Astrocyte of the cerebellum (primary cell): ENCODE measurements at places on chromosomes 7 and 10.

DNA sequence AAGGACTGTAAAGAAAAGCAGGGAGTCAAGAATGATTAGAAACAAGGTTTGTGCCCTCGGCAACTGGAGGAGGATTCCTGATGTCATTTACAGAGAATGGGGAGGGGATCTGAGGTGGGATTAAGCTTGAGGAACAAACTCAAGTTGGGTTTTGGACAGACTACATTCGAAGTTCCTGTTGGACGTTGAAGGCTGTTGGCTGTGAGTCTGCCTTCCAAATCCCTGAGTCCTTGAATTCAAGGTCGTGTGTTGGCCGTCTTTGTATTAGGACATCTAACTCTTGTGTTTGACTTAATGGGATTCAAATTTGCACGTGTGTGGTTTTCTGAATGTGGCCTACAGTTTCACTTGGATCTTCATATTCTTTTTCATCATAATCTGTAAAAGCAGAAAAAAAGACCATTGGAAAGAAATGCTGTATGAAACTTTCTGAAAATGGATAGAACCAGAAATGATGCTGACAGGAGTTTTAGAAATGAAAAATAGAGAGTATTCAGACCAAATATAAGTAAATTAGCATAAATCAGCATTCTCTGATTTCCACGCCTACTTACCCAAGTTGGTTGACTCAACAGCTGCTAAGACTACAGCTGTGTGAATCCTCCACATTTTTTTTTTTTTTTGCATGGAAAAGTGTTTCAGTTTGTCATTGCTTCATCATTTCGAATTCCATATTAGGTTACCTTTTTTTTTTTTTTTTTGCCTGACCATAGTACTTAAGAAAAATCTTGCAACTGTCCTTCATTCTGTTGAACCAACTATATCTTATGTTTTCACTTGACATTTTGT, 94.8 kb downstream of the KIAA1217 start:
- DNase-seq: no peak

- DNase-seq: no peak
Observed at GRCh38 chr7:113093561-113093960, 6.9 kb upstream of the GPR85 start.

GRCh38 chr7:117659531-117660011, 179.7 kb downstream of the CFTR start:
- no peak for DNase-seq

GRCh38 chr7:31775556-31775955, 88.5 kb downstream of the PPP1R17 start:
- no peak for DNase-seq

DNA sequence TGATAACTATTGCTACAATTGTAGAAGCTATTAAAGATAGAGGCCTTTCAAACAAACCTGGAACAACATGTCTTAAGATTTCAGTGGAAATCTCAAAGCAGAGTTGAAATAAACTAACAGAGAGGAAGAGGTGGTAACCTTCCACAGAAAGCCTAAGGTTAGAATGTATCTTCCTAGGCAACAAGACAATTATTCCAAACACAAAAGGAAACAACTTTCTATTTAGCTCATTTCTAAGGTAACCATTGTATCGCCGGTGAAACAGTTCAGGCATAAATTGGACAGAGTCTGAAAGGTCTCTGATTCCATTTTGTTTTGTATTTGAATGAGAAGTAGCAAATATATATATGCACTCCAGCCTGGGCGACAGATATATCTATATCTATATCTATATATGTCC, 30.7 kb upstream of the HYCC1 start:
- no peak for DNase-seq

GRCh38 chr7:111104710-111105109, 13.8 kb downstream of the LRRN3 start:
- no peak for DNase-seq

DNA sequence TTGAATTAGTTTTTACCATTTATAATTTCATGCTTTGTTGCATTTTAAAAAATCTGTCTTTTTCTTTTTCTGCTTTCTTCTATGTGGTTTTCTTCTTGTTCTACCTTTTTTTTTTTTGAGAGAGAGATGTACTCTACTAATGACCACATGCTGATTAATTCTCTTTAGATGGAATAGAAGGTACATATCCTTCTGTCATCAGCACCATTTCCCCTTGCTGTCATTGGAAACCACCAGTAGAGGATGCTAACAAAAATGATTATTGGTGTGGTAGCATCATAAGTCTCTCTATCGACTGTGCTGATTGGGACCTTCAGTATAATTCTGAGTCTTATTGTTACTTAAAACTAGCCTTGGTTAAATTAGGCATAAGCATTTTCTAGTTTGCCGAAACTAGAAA, 3.6 kb downstream of the ZEB1 start:
- no peak for DNase-seq

DNA sequence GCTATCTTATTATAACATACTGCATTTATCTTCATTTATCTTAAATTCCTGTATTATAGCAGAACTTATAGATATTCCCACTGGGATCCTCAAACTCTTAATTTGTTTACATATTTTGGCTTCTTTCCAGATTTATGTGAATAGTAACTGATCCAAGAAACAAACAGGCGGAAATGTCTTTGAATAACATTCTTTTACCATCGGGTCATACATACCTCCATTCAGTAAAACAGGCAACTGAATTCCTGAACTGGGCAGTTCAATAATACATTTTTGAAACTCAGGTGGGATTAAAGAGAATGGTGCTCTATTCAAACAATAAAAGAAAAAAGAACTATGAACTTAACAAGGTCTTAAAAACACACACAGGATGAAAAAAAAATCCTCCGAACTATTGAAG, 337.4 kb downstream of the CRPPA start:
- DNase-seq: no peak

DNA sequence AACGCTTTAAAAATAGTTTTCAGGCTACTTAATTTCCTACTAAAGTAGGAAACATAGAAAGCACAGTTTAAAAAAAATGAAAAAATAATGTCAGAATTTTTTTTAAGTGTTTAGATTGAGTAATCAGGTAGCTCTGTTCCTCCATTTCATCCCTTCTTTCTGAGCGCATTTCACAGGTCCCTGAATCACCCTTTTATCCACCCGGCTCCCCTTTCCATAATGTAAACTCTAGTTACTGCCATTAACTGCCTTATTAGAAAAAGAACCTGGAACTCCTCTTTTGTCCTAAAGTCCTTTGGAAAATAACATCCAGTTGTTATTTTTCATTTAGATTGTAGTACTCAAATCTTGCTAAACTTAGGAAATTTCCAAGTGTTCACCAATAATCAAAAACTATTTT, 5.8 kb downstream of the KCND2 start:
- no peak for DNase-seq

DNA sequence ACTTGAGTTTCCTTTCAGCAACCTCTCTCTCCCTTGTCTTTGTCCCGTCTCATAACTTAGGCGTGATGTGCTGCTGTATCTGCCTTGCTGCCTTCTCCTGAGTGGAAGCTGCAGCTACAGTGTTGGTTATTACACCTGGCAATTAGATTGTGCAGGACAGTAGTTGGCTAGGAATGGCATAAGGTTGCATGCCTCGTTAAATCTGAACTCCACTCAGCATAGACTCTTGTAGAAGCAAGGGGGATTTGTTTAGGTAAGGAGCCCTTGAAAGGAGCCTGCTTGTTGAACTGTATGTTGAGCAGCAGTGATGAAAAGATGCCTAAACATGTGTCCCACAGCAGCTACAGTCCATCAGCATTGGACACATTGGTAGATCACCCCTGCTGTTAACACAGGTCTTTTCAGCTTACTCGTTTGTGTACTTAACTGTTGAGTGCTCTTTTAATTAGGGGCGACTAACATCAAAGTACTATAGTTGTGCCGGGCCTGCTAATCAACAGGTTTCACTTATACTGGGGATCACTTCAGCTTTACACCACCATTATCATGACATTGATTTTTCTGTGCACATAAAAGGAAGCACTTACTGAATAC, 225.0 kb downstream of the AUTS2 start:
- DNase-seq: no peak

DNA sequence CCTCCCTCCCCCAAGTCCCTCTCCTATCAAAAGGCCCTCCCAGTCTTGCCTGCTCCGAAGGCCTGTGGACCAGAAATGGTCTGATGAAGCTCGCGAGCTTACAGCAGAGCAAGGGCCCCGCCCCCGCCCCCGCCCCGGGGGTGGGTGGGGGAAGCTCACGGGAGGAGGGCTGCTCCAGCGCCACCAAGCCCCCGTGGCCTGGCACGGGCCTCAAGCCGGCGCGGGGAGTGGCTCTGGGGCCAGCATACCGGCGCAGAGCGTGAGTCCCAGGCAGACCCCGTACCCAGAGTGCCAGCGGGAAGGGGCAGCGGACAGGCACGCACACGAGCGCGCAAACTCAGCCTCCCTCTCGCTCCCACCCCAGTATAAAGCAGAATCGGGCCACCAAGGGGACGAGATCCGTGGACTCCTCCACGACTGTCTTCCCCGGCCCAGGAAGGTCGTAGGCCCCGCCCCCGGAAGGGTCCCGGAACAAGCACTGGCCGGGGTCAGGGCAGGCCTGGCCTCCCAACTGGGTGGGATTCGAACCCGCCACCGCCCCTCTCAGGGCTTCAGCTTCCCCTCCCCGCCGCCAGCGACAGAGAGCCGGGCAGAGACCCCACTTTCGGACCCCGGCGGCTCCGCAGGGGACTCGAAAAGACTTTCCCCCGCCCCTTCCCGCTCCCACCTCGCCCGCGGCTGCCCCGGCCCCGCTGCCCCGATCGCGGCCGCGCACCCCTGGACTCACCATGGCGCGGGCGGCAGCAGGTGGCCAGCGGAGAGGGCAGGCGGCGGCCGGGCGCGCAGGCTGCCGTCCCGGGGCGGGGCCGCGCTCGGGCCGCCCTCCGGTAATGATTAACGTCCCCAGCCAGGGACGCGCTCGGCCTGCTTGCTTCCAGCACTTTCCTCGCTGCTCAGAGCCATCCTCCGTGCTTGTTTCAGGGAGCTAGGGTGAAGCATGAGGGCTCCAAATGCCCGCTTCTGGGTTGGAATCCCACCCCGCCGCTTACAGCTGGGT, at the start of gene PCBD1:
PCBD1 (minus strand) TSS at position 762 of the 997 bp plus-strand sequence; CDS start at position 730, 32 bp downstream.
- peak; percentile 13 for DNase-seq

GRCh38 chr7:82677493-82677892, 233.9 kb upstream of the CACNA2D1 start:
- no peak for DNase-seq

DNA sequence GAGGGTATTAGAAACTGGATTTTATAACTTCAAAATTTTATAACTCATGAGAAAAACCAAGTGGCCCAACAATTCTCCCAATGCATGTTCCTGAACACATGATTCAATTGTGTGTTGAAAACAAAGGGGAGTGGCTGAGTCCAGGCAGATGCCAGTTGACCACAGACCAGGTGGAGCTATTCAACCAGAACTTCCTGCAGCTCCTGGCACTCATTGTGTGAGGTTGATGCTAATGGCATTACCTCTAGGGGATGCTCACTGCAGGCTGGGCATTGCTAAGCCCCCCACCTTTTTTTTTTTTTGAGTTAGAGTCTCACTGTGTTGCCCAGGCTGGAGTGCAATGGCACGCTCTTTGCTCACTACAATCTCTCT, 20.3 kb downstream of the MYOF start:
- DNase-seq: peak; percentile 74

DNA sequence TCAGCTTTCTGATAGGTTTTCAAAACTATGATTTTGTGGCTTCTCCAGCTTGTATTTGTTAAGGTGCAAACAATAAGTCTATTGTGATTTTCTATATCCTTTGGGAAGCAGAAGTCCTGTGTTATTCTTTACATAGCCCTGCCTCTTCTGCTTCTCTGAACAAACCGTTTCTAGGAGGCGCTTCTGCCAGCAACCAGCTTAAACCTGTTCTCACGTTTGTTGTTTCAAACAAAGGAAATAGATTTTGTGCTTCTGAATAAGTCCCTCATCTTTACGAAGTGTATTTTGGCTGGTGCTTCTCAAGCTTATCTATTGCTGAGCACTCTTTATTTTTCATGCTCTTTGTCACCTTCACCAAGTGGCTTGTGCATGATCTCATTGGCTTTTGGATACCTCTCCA, 61.0 kb downstream of the VTI1A start:
- DNase-seq: no peak

GRCh38 chr10:82068501-82068900, 193.5 kb downstream of the NRG3 start:
- DNase-seq: no peak

- DNase-seq: no peak
Observed at GRCh38 chr10:118955951-118956801, 73.3 kb upstream of the NANOS1 start.

DNA sequence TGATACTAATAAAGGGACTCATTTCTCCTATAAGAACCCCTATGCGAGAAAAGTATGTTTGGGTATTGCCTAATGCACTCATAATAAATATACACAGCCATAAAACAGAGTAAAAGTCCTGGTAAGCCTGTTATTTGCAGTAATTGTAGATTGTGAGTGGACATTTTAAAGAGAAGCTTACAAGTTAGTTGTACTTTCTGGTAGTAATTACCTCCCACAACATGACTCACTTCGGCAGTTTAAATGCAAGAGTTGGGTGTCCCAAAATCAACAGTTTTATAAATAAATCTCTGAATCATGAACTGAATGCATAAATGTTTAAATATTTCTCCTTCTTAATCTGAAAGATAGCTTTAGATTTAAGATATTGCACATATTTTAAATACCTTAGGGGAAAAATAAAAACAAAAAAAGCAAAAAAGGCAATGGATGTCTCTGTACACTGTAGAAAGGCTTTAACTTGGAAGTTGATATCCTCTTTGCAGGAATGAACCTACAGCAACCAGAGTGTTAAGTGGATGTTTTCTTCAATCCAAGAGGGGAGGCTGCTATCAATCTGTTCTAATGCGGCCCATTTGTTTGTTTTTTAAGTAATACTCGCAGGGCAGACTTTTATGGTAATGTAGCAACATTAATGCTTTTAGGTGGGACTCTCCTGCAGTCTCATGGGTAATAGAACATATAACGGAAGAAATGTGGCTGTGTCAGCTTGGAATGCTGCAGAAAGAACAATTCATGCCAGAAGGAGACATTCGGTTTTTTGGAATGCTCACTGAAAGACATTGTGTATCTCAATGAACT, 57.3 kb upstream of the ZEB1 start:
- peak; percentile 28 for DNase-seq

GRCh38 chr10:86958116-86958900, at the start of gene SNCG:
SNCG (plus strand) TSS chr10:86958599; CDS start chr10:86958698, 99 bp downstream.
- DNase-seq: no peak

GRCh38 chr10:36450380-36450779, 675.0 kb upstream of the ANKRD30A start:
- DNase-seq: no peak

GRCh38 chr7:70027867-70028266, 429.6 kb downstream of the AUTS2 start:
- DNase-seq: no peak
